ENCODE measurements at places on chromosomes 11 and 22. TPM values are rescaled to one million over a fixed set of nuclear protein-coding genes. Genes with fewer than 3 reads are reported as not detected.

DNA sequence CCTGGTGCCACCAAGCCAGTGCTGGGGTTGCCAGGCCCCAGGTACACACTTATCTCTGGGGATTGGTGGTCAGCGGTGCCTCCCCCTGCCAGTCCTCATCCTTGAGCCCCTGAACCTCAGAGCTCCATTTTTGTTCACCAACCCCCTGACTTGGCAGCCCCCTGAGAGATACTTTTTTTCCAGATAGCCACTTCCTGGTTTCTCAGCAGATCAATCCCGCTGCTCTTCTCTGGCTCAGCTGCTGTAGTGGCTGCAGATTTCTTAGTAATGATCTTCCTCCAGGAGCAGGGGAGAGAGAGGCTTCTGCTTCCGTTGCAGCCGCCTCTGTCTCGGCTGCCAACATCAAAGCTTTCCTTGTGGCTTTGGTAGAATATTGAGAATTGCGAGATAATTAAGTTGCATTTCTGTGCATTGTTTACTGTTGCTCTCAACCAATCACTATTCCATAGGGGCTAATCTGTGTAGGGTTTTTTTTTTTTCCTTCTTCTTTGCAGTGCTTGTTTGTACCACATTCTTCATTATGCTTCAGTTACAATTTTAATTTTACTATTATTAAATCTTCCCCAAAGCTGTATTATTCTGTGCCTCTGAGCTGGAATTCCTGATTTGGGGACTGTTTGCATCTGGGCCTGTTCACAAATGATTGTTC, 92.1 kb downstream of the PKNOX2 start:
- H3K27ac ChIP-seq: no peak overlapping the region
- no peaks in the 10 kb centered on the region for H3K36me3 ChIP-seq
- no peak overlapping the region for H3K4me3 ChIP-seq
- no peaks in the 10 kb centered on the region for H3K27me3 ChIP-seq

DERL3 gene
- total RNA-seq: not detected

- no peak overlapping the region for H3K27ac ChIP-seq
- peaks cover 5% of the 10 kb centered on the region for H3K4me1 ChIP-seq
- no peak for DNase-seq
Observed at GRCh38 chr11:3051196-3052108, 5.8 kb downstream of the CARS1 start.

DNA sequence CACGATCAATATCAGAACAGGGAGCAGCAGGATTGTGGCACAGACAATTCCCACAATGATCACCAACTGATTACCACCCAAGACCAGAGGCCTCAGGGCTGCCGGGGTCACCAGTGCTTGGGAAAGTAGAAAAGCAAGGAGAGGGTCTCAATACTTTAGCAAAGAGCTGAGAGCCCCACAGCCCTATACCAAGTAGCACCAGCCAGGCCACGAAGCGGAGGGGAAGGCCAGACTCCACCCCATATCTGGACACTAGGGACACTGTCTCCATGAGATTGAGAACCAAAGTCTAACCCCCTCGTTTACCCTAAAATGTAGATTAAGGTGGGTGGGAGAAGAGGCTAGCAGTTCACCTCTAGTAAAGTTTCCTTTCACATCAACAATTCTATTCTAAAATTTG, 24.1 kb upstream of the SCN2B start:
- DNase-seq: no peak
- H3K4me1 ChIP-seq: no peaks in the 10 kb centered on the region
- H3K27ac ChIP-seq: no peak overlapping the region
- H3K27me3 ChIP-seq: no peaks in the 10 kb centered on the region

KRTAP5-9 gene
- 2.2 TPM for total RNA-seq

- H3K36me3 ChIP-seq: no peaks in the 10 kb centered on the region
- no peak overlapping the region for H3K4me3 ChIP-seq
- no peak overlapping the region for H3K27ac ChIP-seq
- no peaks in the 10 kb centered on the region for H3K4me1 ChIP-seq
Observed at GRCh38 chr22:40580631-40581030, 55.9 kb downstream of the MRTFA start.

OR56A1 gene
- total RNA-seq: not detected

All from prostate gland (tissue), 2 donors.